EL (cell line): ENCODE measurements at places on chromosomes 1 and 21.

GRCh38 chr1:118918230-118918939 is 69.8 kb downstream of the TBX15 start:
- DNase-seq = no peak

DNA sequence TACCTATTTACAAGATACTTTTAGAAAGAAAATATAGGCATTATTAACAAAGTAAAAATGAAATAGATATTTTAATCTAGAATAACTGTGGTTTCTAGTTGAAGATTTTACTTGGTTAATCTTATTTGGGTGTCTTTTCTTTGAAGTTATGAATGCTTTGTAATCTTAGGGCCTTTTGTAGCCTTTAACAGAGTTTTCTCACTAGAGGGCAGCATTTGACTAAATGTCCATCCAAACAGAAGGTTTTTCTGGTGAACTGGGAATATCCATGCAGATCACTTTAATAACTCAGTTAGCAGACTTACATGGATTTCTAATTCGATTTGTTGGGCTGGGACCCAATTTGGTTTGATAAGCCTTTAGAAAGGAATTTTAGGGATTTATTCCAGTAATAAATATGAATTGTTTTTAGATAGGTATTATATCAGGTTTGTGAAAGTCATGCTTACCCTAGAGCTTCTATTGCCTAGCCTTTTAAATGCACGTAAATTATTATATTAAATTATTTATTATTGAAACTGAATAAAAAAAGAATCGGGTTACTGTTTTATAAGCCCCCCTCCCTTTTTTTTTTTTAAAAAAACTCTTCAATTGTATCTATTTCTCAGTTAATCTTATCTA is 119.7 kb downstream of the ZNF326 start:
- DNase-seq = peak; percentile 44

DNA sequence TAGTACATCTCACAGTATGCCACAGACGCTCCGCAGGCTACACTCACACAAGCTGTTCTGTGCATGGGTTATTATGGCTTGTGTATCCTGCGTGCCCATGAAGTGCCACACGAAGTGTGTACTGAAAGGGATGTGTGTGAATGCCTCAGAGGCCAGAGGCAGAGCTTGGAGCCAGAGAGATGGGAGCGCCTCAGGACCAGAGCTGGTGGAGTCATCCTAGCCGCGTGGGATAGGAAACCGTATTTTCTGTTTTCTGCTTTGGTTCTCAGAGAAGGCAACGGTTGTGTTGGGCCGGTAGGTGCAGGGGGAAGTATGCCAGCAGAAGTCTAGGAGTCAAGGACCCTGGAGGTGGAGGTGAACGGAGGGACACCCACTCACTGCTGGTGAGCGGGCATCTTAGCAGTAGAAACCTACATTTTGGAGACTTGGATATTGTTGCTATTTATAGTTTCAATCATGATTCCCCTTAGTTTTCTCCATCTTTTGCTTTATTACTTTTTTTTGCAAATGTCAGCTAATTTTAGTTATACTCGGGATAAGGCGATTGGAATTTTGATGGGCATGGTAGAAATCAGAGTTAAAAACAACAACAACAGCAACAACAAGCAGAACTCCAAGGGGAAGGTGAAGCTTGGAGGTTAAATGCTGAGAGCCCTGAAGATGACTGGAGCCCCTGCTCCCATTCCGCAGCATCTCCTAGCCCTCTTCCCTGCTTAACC is 188.2 kb downstream of the DYRK1A start:
- DNase-seq = no peak

DNA sequence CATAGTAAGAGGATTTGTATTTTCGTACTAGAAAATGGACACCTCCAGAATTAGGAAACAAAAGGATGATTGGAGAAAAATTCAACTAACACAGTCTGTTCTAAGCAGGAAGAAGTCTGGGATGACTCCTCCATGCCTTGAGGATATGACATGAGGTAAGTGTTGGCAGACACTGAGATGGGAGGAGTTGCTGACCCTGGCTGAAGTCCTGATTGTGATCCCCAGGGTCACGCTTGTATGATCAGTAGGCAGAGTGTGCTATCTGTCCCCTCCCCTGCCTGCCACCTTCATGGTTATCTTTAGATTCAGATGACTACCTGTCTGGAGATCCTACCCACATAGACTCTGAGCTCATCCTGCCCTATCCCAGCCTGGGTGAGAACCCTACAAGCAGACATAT is 249.1 kb downstream of the C1orf94 start:
- no peak for DNase-seq

DNA sequence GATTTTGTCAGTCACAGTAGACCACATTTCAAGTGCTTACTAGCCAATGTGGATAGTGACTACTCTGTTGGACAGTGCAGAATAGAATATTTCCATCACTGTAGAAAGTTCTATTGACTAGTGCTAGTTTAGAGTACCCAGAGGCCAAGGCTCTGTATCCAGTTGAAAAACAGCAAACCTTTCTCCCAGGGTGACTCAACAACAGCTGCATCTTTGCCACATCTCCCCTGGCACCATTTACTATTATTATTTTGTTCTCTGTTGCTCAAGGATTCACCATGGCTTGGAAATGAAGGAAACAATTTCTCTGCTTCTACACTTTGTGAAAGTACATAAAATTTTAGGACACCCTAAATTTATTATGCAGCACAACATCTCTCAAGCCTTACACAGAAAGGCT is 85.3 kb upstream of the WDR26 start:
- no peak for DNase-seq

DNA sequence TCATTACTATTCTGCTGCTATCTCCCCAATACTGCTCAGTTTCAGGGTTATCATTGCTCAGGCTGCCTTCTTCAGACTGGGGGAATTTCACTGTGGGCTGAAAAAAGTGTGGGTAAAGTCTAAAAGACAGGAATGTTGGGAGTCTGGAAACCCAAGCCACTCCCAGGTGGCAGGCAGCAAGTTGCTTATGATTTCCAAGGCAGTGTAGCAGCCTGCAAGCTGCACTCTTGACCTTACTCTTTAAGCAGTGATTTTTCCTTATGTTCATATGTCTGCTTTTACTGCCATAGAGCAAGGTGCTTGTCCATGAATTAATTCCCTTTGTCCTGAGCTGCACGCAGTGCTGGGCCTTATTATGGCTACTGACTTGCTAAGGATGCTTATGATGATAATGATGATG is 53.1 kb downstream of the PHC2 start:
- no peak for DNase-seq

GRCh38 chr1:26084091-26084561 is 16.7 kb upstream of the TRIM63 start:
- no peak for DNase-seq

GRCh38 chr1:14666962-14667650 is 68.6 kb downstream of the KAZN start:
- no peak for DNase-seq

- no peak for DNase-seq
Measured at GRCh38 chr1:170182442-170182841, 36.7 kb downstream of the NTMT2 start.

DNA sequence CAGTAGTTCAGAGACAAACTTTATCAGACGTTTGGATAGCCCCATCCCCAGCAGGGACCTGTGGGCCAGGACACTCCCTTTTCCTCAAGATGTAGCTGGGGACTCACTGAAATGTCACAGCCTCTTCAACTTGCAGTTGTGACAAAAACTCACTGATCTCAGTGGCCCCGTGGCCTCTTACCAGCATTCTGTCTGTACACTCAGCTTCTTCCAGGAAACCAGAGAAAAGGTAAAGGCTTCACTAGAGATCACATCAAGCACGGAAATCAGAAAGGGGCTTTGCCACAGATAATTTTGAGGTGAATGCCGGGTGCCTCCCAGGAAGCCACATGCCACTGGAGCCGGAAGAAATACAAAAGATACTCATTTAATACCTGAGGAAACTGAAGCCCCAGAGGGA is 122.2 kb downstream of the CCDC185 start:
- DNase-seq = no peak

DNA sequence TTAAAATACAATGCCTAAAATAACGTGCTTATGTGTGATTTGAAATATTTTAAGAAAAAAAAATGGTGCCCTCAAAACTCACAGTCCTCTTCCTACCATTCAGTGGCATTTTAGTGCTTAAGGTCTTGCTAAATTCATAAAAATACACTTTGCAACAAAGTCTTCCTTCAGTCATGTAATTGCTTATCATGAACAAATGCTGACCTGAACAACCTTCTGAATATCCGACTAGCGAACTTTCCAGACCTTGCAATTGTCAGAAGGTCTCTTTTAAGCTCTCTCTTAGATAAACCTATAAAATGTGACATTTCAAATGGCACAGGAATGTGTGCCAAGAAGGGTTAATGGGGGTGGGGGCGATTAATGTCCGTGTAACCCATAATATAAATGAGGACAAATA is 858 bp downstream of the BRINP3 start:
- no peak for DNase-seq

- DNase-seq = peak; percentile 55
Measured at GRCh38 chr1:160189649-160190625, at the start of gene CASQ1. Gene CASQ1, plus strand, starts transcription at chr1:160190575. Its CDS starts 177 bp downstream, at chr1:160190752.

DNA sequence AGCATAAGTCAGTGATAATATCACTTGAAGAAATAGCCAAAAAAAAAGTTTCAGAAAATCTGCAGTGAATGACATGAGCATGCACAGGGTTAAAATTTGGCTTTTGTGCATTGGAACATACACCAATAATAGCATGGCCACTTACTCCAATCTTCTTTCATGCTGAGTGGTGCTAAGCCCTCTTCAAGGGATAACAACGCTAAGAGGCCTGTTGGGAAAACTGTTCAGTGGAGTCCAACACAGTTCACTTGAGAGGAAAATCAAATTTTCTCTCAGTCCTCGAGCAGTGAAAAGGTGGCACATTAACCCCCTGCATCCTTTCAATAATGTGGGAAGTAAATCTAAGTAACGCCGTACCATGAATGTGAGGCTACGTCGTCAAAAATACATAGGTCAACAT is 264.7 kb downstream of the SPATA17 start:
- DNase-seq = no peak

DNA sequence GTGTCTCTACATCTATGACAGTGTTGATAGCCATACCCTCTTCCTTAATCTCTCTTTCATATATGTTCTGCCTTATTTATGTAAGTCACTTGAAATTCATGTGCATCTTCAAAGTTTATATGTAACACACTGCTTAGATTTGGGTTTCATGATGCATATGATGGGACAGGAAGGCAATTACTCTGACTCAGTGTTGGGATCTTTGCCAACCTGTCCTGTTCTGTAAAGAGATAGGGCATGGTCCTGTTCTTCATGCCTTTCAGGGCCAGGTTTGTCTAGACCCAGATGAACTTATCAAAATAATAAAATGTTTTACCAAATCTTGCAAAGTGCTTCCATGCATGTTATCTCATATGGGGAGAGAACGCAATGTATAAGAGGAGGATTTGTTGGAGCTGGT is 69.5 kb downstream of the TMPRSS15 start:
- no peak for DNase-seq
